ENCODE measurements at places on chromosomes 1 and 21. TPM values are rescaled to one million over a fixed set of nuclear protein-coding genes. Genes with fewer than 3 reads are reported as not detected.

DNA sequence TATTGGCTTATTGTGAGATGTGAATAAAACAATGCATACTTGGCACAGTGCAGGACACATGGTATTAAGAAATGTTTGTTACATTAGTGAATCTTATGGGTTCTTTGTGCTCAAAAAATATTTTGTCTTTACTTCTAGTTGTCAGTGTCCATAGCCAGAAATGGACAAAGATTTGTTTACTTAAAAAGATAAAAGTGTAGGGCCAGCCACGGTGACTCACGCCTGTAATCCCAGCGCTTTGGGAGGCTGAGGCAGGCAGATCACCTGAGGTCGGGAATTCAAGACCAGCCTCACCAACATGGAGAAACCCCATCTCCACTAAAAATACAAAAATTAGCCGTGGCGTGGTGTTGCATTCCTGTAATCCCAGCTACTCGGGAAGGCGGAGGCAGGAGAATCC is 654.6 kb upstream of the NEGR1 start:
- no peak overlapping the region for H3K27ac ChIP-seq
- no peaks in the 10 kb centered on the region for H3K36me3 ChIP-seq
- DNase-seq = no peak
- H3K4me3 ChIP-seq = no peak overlapping the region
- H3K4me1 ChIP-seq = no peaks in the 10 kb centered on the region
- no peaks in the 10 kb centered on the region for H3K27me3 ChIP-seq

GRCh38 chr1:42576935-42577334 is 81.3 kb upstream of the PPIH start:
- DNase-seq = no peak
- no peaks in the 10 kb centered on the region for H3K36me3 ChIP-seq
- H3K4me3 ChIP-seq = no peak overlapping the region
- H3K4me1 ChIP-seq = no peaks in the 10 kb centered on the region
- H3K27ac ChIP-seq = no peak overlapping the region

DNA sequence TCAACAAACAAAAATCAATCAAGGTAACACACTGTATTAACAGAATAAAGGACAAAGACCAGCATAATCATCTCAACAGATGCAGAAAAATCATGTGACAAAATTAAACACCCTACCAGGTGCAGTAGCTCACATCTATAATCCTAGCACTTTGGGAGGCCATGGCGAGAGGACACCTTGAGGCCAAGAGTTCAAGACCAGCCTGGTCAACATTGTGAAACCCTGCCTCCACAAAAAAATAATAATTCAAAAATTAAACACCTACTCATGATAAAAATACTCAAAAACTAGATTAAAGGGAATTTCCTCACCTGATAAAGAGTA is 35.3 kb downstream of the PIK3R3 start:
- DNase-seq = no peak
- no peaks in the 10 kb centered on the region for H3K36me3 ChIP-seq
- no peak overlapping the region for H3K4me3 ChIP-seq
- no peak overlapping the region for H3K27ac ChIP-seq
- no peaks in the 10 kb centered on the region for H3K4me1 ChIP-seq
- no peaks in the 10 kb centered on the region for H3K27me3 ChIP-seq

DNA sequence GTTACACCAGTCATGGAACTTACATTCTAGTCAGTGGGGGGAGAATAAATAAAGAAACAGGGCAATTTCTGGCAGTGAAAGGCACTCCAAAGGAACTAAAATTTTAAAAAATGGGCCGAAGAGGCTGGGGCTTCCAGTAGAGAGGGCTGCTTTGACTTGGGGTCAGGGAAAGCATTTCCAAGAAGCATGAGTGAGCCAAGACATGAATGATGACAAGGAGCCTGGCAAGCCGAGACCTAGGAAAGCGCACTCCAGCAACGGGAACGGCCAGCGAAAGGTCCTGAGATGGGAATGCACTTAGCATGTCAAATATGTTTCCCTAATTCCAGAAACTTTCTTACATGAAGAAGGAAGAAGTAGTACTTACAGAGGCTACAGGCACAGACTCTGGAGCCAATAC is 95.4 kb upstream of the NGF start:
- no peaks in the 10 kb centered on the region for H3K27me3 ChIP-seq
- peak; percentile 78 for DNase-seq
- H3K4me1 ChIP-seq = no peaks in the 10 kb centered on the region
- H3K4me3 ChIP-seq = no peak overlapping the region
- no peaks in the 10 kb centered on the region for H3K36me3 ChIP-seq

The PTGFRN gene
- total RNA-seq = 75.0 TPM
